ENCODE measurements at places on chromosomes 16 and 17.

DNA sequence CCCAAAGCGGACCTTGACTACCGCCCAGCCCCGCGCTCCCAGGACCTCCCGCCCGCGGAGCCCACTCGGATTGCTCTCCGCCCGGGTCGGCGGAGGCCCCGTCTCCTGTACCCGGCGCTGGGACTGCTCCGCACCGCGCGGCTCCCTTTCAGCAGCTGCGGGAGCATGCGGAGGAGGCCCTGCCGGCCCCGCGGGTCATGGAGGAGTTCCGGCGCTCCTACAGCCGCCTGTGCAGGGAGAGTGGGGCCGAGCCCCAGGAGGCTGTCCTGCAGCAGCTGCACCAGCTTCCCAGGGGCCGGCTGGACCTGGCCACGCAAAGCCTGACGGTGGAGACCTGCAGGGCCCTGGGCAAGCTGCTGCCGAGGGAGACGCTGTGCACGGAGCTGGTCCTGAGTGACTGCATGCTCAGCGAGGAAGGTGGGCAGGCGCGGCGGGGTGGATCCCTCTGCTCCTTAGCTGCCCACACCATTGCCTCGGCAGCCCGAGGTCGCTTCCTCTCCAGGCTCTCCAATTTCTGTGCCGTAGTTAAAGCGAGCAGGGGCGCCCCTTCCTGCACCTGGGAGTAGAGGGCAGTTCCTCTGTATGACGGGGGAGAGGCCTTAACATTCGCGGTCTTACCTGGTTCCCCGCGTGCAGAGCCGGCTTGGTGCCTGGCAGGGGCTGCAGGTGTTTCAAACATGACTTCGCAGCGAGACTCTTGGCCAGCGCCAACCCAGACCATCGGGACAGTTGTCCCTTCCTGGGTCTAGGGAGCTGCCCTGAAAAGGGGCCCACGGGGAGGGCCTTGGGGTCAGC, 539 bp downstream of the LRRC45 start:
- DNase-seq, result no peak

DNA sequence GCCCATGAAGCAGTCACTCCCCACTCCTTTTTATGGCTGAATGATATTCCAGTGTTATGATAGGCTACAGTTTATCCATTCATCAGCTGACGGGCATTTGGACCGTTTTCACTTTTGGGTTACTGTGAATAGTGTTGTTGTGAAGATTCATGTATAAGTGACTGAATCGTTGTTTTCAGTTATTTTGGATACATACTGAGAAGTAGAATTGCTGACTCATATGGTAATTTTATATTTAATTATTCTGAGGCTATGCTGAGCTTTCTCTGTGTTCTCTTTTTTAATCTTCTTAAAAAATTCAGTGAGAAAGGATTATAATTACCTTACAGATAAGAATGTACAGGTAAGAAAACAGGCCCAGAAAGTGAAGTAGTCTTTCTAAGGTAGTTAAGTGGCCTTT, 117.9 kb upstream of the MPHOSPH6 start:
- no peak for DNase-seq

DNA sequence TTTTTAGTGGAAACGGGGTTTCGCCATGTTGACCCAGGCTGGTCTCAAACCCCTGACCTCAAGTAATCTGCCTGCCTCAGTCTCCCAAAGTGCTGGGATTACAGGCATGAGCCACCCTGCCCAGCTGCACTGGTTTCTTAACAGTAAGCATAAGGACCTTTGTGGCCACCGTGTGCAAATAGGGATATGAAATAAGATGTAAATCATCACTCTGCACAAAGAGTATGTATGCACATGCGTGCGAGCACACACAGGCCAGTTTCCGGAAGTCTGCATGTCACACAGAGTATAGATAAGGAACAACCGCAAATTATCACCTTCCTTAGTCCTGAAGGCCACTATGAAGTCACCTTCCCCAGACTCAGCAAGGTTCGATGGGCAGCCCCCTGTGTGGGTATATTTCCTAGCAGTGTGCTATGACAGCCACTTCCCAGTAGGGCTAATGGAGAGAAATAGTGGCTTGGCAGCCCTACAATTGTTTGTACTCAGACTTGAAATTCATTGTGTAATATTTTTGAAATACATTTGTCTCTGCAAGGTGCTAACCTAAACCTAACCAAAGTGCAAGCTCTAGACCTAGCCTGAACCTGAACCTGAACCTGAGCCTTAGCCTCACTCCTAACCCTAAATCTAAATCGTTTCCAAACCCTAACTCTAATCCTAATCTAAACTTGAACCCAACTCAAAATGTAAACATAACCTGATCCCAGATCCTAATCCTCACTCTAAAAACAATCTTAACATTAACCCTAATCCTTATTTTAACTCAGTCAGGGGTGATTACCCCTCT, 48.4 kb upstream of the SKAP1 start:
- DNase-seq, result no peak

GRCh38 chr17:83122834-83123233, 43.4 kb downstream of the METRNL start:
- no peak for DNase-seq

DNA sequence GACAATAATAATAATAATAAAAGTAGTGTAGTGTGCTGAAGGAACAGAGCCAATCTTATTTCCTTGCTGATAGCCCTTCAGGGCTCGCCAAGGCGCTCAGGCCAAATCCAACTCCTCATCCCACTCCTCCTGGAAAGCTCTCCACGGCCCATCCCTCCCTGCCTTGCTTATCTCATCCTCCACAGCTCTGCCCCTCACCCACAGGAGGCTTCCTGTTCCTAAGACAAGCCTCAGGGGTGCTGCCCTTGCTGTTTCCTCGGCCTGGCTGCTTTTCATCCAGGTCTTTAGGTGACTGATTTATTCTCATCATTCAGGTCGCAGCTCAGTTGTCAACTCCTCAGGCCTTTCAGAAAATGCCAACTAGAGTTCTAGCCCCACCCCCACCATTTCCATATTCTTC, 11.2 kb downstream of the GTF3C1 start:
- DNase-seq, result no peak

Measured in T1000 (cell line).